ENCODE measurements at places on chromosomes 7 and 10. TPM values are rescaled to one million over a fixed set of nuclear protein-coding genes. Genes with fewer than 3 reads are reported as not detected.

GRCh38 chr10:62424026-62424425, 49.9 kb downstream of the ZNF365 start:
- DNase-seq = no peak

DNA sequence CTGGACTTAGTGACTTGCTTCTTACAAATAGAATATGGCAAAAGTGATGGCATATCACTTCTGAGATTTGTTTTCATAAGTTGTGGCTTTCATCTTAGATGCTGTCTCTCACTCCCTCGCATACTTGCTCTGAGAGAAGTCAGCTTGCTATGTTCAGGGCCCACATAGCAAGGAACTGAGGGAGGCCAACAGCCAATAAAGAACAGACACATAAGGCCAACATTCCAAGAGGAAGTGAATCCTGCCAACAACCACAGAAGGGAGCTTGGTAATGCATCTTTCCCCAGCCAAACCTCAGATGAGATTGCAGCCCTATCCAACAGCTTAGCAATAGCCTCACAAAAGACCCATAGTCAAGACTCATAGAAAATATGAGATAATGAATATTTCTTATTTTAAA, 39.2 kb upstream of the DMTF1 start:
- no peak for DNase-seq

GRCh38 chr7:117065571-117066150, 112.4 kb downstream of the ST7 start:
- no peak for DNase-seq

DNA sequence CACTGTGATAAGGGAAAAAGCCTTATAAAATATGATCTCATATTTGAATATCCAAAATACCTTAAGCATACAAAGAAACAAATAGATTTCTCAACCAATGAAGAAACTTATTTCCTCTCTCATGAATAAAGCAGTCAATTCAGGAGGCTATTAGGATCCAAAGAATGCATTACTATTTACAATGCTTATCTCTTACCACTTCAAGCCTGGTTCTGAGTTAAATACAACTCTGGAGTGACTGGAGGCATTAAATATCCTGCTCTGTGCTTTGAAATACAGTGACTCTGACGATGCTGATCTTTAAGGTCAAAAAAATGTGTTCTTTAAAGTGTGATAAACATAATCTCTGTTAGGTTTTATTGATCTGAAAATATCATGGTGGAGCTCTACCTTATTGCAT, 493.2 kb downstream of the ZWINT start:
- no peak for DNase-seq

DNA sequence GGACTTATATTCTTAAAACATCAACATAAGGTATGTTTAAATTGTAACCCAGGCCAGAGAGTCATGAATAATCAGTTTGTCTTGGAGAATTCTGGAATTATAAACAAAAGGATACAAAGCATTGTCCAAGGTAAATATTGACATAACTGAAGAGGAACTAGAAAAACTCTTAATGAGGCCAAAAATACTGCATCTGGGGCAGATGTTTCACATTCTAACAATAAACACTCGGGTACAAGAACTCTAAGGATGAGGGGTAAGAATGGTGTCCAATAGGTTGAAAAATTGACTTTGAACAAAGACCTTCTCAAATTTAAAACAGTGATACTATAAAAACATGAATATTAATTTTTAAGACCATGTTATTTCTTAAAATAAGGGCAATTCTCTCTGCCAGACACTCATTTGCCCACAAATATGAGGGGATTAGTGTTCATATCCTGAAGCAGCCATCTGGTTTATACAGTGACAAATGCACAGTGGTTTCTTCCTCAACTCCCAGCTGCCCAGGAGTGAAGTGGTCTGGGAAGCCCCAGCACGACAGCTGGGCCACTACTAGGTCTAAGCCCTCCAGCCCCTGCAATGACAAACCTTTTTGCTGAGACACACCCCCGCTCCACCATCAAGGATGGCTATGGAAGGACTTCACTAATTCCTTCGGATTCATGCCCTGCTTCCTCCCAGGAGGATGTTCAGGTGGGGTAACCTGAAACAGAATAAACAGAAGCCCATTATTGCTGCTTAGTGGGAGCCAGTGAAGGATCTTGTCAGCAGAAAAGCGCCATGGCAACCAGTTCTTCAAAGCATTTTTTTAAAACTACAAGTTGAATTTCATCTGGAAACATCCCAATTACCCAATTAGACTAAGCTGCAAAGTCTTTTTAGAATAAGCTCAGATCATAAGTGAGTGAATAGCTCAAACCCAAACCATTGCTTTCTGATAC, 107.5 kb upstream of the ARID5B start:
- DNase-seq = no peak

DNA sequence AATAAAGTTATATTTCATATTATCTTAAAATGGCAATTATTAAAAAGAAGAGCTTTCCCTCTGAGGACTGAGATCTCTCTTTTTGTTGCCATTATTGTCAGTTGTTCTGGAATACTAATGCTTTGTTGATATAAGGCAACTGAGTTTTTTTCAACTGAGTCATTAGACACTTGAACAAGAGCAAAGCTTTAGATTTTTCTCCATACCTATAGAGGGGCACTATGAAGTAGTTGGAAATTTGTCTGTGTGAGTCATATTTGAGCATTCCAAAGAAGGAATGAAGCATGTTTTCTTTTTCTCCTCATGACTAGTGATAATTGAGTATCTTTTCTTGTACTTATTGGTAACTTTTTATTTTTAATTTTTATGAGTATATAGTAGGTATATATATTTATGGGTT, 24.5 kb downstream of the RPA3 start:
- peak; percentile 86 for DNase-seq

DNA sequence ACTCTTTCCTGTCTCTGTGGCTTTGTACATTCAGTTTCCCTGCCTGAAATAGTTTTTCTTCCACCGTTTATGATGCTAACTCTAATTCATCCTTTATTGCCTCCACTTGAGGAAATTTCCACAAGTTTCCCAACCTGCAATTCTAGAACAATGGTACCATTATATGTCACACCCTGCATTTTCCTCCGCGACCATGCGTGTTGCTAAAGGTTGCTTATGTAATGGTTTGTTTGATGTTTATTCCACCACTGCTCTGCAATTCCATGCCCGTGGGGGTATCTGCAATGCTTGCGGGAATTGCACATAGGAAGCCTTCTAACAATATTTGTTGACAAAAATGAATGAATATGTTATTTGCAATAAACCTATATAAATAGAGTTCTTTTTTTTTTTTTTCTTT, 69.5 kb upstream of the ST8SIA6 start:
- no peak for DNase-seq

GRCh38 chr7:197413-198335, 5.3 kb downstream of the FAM20C start:
- DNase-seq = no peak

DNA sequence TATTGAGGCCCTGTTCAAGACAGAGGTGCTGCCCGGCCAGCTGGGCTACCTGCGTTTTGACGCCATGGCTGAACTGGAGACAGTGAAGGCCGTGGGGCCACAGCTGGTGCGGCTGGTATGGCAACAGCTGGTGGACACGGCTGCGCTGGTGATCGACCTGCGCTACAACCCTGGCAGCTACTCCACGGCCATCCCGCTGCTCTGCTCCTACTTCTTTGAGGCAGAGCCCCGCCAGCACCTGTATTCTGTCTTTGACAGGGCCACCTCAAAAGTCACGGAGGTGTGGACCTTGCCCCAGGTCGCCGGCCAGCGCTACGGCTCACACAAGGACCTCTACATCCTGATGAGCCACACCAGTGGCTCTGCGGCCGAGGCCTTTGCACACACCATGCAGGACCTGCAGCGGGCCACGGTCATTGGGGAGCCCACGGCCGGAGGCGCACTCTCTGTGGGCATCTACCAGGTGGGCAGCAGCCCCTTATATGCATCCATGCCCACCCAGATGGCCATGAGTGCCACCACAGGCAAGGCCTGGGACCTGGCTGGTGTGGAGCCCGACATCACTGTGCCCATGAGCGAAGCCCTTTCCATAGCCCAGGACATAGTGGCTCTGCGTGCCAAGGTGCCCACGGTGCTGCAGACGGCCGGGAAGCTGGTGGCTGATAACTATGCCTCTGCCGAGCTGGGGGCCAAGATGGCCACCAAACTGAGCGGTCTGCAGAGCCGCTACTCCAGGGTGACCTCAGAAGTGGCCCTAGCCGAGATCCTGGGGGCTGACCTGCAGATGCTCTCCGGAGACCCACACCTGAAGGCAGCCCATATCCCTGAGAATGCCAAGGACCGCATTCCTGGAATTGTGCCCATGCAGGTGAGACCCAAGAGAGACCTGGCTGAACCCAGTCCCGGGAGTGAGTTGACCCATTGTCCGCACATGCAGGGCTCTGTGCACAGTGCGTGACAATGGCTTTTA, 2.8 kb downstream of the RBP3 start:
- DNase-seq = no peak

- no peak for DNase-seq
Observed at GRCh38 chr10:77496941-77497420, 140.6 kb downstream of the KCNMA1 start.

DNA sequence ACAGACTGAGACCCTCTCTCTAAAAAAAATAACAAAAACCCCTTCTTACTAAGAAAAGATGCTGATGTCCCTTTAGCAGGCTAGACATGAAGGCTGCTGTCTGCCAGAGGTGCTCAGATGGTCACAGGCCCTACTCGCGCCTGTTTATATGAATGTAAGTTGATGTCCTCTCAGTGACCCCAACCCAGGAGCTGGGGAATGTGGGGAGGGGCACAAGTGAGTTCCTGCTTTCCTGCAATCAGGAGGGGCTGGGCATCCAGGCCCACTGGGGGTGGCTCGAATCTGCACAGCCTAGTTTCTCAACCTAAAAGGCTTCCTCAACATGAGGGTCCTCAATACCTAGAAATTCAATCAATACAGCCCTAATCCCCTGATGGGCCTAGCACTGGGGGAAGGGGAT, 12.1 kb upstream of the SLC29A3 start:
- DNase-seq = no peak

DNA sequence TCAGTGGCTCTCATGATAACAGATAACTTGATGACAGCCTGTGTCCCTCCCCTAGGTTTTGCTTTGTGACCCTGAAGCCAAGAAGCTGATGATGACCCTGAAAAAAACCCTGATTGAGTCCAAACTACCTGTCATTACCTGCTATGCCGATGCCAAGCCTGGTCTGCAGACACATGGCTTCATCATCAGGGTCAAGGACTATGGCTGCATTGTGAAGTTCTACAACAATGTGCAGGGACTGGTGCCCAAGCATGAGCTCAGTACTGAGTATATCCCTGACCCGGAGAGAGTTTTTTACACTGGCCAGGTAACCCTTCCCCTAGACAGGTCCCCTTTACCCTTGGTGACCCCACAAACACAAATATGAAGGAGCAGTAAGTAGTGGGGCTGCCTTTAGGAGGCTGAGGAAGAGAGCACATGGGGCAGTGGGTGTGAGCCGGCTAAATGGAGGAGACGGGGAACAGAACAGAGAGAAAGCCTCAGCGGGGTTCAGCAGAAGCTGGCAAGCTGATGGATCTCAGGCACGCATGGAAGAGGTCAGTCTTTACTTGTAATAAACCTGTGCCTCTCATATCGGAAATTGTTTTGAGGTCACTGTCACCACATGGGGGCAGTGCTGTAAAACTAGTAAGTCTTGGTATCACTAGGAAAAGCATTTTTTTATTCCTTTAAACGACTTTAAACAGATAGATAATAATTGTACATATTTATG, 20.2 kb downstream of the PDCD11 start:
- peak; percentile 25 for DNase-seq

- no peak for DNase-seq
Observed at GRCh38 chr7:23966941-23967340, 256.9 kb downstream of the STK31 start.

- no peak for DNase-seq
Observed at GRCh38 chr10:26448706-26449435, 10.7 kb downstream of the APBB1IP start.

DNA sequence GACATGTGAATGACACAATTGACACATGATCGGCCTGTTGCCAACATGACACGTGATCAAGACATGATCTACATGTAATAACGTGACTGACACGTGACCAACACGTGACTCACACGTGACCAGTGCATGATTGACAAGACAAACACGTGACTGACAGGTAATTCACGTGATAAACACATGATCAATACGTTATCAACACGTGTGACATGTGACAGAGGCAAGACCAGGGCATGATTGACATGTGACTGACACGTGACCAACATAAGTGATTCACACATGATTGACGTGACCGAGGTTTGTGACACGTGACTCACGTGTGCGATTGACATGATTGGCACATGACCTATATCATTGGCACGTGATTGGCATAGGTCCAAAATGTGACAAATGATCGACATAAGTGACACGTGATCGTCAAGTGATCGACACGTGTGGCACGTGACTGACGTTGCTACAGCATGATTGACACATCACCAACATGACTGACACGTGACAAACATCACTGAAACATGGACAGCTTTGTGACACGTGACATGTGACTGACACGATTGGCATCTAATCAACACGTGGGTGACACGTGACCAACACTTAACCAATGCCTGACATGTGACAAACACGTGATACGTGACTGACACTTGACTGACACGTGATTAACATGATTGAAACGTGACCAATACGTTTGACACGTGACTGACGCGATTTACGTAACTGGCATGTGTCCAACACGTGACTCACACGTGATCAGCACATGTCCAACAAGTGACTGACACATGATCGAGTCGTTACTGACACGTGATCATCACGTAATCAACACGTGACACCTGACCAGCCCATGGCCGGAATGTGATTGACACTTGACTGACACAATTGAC, 23.0 kb downstream of the CRPPA start:
- no peak for DNase-seq

- no peak for DNase-seq
Observed at GRCh38 chr7:102456327-102456726, 8.3 kb downstream of the ALKBH4 start.

DNA sequence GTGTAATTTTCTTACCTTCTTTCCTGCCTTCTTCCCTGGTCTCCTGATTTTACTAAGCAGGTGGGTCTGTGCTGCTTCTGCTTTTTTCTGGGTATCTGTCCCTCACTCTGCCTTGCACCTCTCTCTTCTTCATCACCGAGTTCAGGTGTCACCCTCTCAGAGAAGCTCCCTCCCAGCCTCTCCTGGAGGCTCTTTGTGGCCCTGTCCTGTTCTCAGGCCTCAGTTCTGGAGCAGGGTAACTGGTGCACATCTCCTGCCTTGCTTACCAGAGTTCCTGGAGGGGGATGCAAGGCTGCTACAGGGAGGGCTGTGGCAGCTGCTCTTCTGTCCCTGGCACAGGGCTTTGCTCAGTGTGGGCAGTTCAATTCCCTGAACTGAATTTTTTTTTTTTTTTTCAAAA, 66.1 kb downstream of the RBM33 start:
- no peak for DNase-seq

DNA sequence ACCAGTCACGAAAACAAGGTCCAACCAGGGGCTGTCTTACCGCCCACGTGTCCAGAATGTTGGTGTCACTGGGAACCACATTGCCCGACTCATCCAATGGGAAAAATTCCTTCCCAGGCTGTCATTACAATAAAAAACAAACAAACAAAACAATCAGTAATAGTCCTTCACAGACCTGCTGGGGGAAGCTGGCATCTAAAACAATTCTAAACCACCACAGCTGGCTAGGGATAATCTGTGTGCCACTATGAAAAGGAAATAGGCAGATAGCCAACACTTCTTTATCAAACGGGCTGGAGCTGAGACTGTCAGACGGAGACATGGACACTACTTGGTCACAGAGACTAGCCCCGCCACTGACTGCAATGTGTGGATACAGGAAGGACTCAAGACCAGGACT, 9.2 kb downstream of the AKR1B1 start:
- DNase-seq = no peak

The FZD1 gene
- total RNA-seq = 1.8 TPM

The SPAM1 gene
- not detected for total RNA-seq

The ZCCHC24 gene
- total RNA-seq = 7.8 TPM

The HOXA10 gene
- total RNA-seq = 0.41 TPM

The MMP21 gene
- total RNA-seq = not detected

The GCK gene
- total RNA-seq = 0.36 TPM

The GATA3 gene
- 5.9 TPM for total RNA-seq

The NRP1 gene
- total RNA-seq = 93.4 TPM

Data from Panc1 (cell line).